ENCODE measurements at places on chromosomes 3 and 15.

GRCh38 chr15:58501636-58502188, 69.9 kb downstream of the LIPC start:
- DNase-seq: no peak

GRCh38 chr3:66372681-66373350, 128.0 kb downstream of the LRIG1 start:
- DNase-seq: no peak

- no peak for DNase-seq
Measured at GRCh38 chr3:172658344-172659245, 52.3 kb downstream of the NCEH1 start.

DNA sequence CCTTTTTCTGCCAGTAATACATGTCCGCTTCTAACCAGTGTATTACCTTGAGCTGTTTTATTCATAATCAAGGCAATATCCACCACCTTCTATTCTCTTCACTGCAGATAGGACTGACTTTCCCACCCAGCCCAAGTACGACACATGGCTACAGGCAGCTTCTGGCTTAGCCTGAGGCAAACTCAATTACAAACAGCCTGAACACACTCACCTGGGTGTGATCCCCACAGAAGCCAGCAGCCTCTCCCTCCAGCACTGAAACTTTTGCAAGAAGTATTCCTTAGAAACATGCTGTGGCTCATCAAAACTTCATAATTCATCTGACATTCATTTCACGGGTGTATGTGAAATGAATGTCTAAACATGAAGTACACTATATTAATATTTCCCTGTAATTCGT, 13.5 kb upstream of the KCNMB3 start:
- no peak for DNase-seq

DNA sequence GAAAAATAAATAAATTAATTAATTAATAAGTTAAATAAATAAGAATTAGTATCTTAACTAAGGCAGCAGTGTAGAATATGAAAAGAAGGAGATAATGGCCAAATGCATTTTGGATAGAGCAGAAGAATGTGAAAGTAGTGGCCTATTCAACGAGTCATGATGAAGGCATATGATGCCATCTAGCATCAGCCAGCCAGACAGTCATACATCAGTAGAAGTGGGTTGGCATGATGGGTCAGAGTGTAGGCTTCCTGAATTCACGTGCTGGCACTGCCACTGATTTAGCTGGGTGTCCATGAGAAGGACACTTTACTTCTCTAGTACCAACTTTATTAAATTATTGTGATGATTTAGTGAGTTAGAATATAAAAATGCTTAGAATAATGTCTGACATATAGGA, 256.1 kb upstream of the ARPP21 start:
- DNase-seq: no peak

- no peak for DNase-seq
Measured at GRCh38 chr3:196966526-196967401, 1.9 kb downstream of the PIGZ start.

- no peak for DNase-seq
Measured at GRCh38 chr3:153144779-153145178, 17.2 kb upstream of the RAP2B start.

- no peak for DNase-seq
Measured at GRCh38 chr3:175416600-175416999, 557.5 kb downstream of the NAALADL2 start.

- no peak for DNase-seq
Measured at GRCh38 chr15:75350601-75351361, 3.9 kb downstream of the NEIL1 start.

DNA sequence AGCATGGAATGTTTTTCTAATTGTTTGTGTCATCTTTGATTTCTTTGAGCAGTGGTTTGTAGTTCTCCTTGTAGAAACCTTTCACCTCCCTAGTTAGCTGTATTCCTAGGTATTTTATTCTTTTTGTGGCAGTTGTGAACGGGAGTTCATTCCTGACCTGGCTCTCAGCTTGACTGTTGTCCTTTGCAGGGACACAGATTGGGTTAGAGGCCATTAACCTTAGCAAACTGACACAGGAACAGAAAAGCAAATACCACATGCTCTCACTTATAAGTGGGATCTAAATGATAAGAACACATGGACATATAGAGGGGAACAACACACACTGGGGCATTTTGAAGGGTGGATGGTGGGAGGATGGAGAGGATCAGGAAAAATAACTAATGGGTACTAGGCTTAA, 52.2 kb upstream of the RORA start:
- no peak for DNase-seq

- no peak for DNase-seq
Measured at GRCh38 chr3:7764115-7764514, 737.5 kb upstream of the LMCD1 start.

DNA sequence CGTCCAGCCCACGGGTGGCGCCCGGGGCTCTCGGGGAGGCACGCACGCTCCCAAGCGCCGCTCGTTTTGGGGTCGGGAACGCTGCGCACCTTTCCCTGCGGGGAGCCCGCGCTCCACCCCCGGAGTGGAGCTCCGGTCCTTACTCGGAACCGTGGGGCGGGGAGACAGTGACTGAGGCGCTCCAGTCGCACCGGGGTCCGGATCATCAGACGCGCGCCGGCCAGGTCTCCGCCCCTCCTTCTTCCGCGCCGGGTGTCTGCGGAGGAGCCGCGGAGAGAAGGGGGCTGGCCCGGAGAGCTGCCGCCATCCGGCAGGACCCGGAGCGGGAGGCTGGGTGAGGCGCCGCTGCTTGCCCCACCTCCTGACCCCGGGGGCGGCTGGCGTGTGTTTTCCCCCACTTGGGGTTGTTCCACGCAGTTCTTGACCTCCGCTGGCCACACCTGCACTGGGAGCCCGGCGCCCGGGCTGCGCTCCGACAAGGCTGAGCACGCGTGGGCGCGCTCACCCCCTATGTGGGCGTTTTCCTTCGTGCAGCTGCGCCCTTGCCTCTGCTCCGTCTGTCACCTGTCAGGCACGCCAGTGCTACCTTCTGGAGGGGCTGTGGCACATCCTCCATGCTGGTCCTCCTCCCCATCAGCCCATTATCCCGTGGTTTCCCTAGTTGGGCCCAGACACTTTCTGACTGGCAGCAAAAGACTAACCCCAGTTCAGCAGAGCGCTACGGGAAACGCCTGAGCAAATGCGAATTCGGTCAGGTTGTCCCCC, at the start of gene MCF2L2:
MCF2L2 (minus strand) TSS at position 173 of the 765 bp plus-strand sequence. CDS start 642 bp downstream, outside the sequence.
- DNase-seq: peak; percentile 57

- DNase-seq: no peak
Measured at GRCh38 chr15:39473298-39473947, 107.5 kb upstream of the THBS1 start.

- no peak for DNase-seq
Measured at GRCh38 chr3:70554170-70554569, 241.7 kb upstream of the MDFIC2 start.

DNA sequence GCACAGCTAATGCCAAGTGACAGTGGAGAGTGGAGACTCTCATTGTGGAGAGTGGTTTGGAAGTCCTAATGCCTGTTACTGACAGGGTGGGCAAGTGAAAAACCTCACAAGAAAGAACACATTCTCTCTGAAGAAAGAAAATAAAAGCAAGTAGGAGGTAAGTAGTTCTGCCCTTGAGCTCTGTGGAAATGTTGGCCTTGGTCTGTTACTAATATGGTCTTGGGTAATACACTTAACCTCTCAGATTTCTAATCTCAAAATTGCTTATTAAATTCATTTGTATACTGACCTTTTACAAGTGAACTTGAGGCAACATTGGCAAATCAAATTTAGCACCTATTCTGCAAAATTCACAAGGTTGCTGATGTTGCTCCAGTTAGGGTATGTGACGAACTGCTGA, 291.6 kb upstream of the CBLB start:
- no peak for DNase-seq

- no peak for DNase-seq
Measured at GRCh38 chr3:78427303-78427702, 1340.5 kb downstream of the ROBO1 start.

DNA sequence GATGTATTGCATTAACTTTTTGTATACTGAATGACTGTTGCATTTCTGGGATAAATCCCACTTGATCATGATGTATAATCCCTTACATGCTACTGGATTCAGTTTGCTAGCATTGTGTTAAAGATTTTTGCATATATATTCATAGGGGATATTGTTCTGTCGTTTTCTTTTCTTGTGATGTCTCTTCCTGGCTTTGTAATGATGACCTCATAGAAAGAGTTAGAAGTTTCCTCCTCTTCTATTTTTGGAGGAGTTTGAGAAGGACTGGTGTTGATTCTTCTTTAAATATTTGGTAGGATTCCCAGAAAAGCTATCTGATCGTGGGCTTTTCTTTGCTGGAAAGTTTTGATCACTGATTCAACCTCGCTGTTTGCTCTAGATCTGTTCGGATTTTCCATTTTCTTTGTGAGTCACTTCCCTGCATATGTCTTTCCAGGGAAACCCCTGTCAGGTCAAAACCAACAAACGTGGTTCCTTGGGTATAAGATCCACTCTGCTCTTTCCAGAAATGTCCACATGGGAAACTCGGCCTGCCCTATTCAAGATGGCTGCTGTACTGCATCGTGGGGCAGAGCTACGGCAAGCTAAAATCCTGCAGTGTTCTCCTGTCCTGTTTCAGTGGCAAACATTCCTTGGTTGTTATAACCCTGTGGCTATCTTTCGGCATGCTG, 120.4 kb downstream of the GABRG3 start:
- DNase-seq: no peak

GRCh38 chr3:20490996-20491395, 305.0 kb upstream of the SGO1 start:
- no peak for DNase-seq

DNA sequence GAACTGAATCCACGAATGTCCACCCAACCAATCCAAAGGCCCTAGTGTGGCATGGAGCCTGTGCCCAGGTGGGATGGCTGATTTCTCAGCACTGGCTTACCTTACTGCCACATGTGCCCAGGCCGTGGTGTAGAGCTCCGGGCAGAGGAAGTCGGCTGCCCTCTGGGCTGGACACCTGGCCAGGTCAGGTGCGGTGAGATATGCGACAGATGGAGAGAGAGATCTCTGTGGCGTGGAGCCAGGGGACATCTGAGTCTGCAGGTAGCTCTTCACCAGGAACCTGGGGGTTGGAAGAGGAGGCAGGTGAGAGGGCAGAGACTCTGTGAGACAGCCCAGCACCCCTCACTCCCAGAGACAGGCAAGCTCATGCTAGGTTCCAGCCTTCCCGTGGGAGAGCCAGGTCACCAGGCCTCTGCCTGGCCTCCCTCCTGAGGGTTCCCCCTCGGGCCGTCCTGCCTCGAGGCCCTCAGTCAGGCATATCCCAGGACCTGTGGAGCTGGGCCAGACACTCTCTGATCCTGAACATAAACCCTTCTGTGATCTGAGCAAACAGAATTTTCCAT, 12.6 kb downstream of the ACOX2 start:
- no peak for DNase-seq

GRCh38 chr3:43054754-43055153, 51.1 kb downstream of the POMGNT2 start:
- DNase-seq: no peak

GRCh38 chr15:69813881-69814280, 283.8 kb downstream of the TLE3 start:
- no peak for DNase-seq

- peak; percentile 28 for DNase-seq
Measured at GRCh38 chr15:86743283-86743903, 663.7 kb downstream of the AGBL1 start.

GRCh38 chr3:9808345-9809037, 1.6 kb upstream of the TTLL3 start:
- peak; percentile 22 for DNase-seq

GRCh38 chr3:39207361-39208186, 15.2 kb upstream of the XIRP1 start:
- DNase-seq: no peak

- peak; percentile 0 for DNase-seq
Measured at GRCh38 chr15:32802286-32802936, 84.6 kb downstream of the GREM1 start.

GRCh38 chr3:98769448-98769847, 6.3 kb downstream of the ST3GAL6 start:
- no peak for DNase-seq

- DNase-seq: no peak
Measured at GRCh38 chr15:64532521-64533315, 72.3 kb downstream of the ZNF609 start.

GRCh38 chr15:101568309-101568708, 78.8 kb upstream of the PCSK6 start:
- no peak for DNase-seq

- no peak for DNase-seq
Measured at GRCh38 chr3:132196113-132196512, 121.1 kb upstream of the ACP3 start.

DNA sequence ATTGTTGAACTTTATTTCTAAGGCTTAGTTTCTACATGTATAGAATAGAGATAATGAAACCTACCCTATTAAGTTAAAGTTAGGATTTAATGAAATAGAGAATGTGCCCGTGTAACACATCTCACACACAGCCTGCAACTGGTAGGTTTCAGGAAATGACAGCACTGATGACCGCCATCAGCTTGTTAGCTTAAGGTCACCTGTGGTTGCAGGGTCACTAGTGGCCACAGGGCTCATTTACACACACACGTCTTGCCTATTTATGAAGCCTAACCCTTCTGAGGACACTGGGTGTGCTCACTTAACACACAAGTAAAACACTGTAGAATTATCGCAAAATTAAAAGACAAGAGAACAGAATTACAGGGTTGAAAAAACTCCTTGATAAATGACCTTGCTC, 20.1 kb downstream of the CHRM5 start:
- no peak for DNase-seq

DNA sequence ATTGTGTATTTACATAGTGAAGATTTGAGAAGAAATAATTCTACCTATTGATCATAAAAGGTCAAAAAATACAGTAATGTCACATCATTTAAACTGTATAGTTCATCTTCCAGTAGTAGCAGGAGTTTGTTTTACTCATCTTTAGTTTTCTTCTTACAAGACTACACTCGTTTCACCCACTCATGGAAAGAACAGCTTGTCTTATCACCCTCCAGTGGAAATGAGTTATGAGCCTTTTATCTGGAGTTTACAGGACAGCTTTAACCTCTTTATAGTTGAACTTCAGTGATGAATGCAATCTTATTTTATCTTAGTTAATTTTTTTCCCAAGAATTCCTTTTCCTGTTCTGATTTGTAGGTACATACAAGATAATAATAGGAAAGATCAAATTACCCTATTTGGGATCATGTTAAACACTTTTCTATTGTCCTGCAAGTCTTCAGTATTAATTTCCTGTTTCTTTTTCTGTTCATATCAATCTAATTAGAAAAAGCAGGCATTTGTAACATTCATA, 36.8 kb downstream of the RBMS3 start:
- DNase-seq: no peak

GRCh38 chr3:113231827-113232253, 20.5 kb downstream of the BOC start:
- no peak for DNase-seq

GRCh38 chr3:56423661-56424099, 44.6 kb downstream of the ERC2 start:
- no peak for DNase-seq

GRCh38 chr3:49654955-49655556, 19.1 kb upstream of the APEH start:
- DNase-seq: no peak

GRCh38 chr3:30035935-30036567, 570.4 kb upstream of the TGFBR2 start:
- DNase-seq: no peak

- DNase-seq: no peak
Measured at GRCh38 chr3:100650651-100651619, 41.5 kb downstream of the ADGRG7 start.

All from activated CD8-positive, alpha-beta memory T cell treated with anti-CD3 and anti-CD28 coated beads for 48 hours (primary cell).